ENCODE measurements at places on chromosomes 12 and 14.

DNA sequence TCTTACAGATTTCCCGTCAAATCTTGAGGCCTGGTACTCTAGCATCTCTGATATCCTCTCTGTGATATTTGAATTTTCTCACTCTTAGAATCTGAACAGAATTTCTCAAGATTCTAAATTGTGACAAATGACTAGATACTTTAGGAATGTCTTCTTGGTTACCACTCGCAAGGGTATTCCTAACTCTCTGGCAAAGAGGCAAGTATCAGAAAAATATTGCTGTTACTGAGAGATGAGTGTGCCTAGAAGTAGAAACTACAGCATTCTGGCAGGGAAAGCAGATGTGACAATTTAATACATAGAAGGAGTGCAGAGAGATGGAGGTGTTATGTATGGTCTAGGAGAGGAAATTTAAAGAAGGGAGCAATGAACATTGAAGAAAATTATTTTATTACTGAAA lies 467.8 kb downstream of the LRIG3 start:
- H3K4me1 ChIP-seq, result no peaks in the 10 kb centered on the region
- no peaks in the 10 kb centered on the region for H3K27me3 ChIP-seq
- no peaks in the 10 kb centered on the region for H3K36me3 ChIP-seq

GRCh38 chr12:20155374-20155773 lies 213.0 kb upstream of the PDE3A start:
- no peaks in the 10 kb centered on the region for H3K4me1 ChIP-seq
- no peak overlapping the region for H3K4me3 ChIP-seq
- no peaks in the 10 kb centered on the region for H3K36me3 ChIP-seq
- no peak overlapping the region for H3K27ac ChIP-seq

DNA sequence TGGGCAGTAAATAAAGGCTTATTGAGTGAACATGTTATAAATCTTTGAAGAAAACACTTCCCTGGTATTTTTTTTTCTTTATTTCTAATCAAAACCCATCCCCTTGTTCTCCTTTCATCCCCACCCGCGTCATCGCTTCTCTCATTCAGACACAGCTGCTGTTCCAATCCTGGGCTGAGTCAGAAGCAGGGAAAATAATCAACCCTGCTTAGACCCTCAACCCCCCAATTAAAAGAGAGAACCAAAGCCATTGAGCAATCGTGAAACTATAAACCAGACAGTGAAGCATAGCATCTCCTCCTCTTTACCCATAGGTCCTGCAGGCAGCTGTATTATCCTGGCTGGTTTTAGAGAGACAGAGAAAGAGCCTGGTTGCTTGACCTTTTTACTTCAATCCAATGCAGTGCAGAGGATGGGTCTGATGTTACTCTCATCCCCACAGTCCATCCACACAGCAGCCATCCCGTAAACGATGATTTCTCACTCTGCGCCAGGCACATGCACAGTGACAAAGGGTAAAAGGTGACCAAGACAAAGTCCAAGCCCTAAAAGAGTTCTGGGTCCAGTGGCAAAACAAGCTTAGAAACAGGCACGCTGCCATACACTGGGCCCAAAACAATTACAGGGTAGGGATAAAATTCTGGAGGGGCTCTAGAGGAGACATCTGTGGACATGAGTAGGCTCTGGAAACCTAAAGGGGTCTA lies 238.3 kb downstream of the GALC start:
- no peaks in the 10 kb centered on the region for H3K4me1 ChIP-seq
- no peaks in the 10 kb centered on the region for H3K36me3 ChIP-seq
- no peak overlapping the region for H3K4me3 ChIP-seq
- DNase-seq, result no peak
- no peaks in the 10 kb centered on the region for H3K27me3 ChIP-seq

DNA sequence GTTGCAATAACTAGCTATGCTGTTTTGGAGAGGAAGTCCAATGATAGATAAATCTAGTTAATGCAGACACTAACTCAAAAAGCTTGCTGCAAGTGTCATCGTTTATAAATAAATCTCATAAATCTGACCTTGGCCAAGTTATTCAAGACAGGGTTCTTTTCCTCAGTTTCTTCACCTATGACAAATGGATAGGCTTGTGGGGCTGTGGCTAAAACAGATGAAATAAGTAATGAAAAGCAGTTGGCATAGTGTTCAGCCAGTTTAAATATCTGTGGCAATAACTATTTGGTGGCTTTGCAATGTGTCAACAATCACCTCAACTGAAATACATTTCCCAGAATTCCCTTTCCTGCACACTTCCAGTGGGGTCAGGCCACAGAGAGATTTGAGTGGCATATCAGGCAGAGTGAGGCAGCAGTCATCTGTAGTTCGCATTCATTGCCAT lies 169.9 kb downstream of the DYRK2 start:
- no peaks in the 10 kb centered on the region for H3K4me1 ChIP-seq
- no peak overlapping the region for H3K4me3 ChIP-seq
- H3K27ac ChIP-seq, result no peak overlapping the region
- no peak for DNase-seq
- no peaks in the 10 kb centered on the region for H3K36me3 ChIP-seq
- H3K27me3 ChIP-seq, result no peaks in the 10 kb centered on the region

DNA sequence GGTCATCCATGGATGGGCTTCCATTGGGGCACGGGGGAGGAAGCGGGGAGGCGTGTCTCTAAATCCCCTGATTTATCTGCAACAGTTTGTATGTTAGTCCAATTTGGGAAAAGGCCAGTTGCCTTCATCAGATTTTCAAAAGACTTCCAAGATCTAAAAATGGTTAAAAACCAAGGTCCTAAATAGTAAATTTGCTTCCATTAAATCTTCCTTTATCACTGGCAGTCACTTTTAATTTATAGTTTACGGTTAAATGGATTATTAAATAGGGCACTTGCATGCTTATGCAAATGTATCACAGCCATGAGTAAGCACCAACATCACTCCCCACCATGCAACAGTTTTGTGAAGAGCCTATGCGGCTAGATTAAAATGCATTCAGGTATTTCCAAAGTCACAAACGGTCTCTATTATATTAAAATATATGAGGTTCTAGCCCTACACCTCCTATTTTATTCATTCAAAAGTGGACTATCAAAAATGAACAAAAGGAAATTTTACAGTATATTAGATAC lies 108.2 kb upstream of the GPHB5 start:
- no peaks in the 10 kb centered on the region for H3K4me1 ChIP-seq
- no peaks in the 10 kb centered on the region for H3K36me3 ChIP-seq
- no peaks in the 10 kb centered on the region for H3K27me3 ChIP-seq
- H3K27ac ChIP-seq, result no peak overlapping the region
- no peak overlapping the region for H3K4me3 ChIP-seq

GRCh38 chr14:70821584-70822529 lies 12.5 kb upstream of the MAP3K9 start:
- peak overlapping the region; percentile 67 for H3K4me3 ChIP-seq
- H3K36me3 ChIP-seq, result no peaks in the 10 kb centered on the region
- H3K4me1 ChIP-seq, result no peaks in the 10 kb centered on the region
- no peak for DNase-seq
- H3K27ac ChIP-seq, result no peak overlapping the region
